ENCODE measurements at places on chromosomes 7 and 10.

DNA sequence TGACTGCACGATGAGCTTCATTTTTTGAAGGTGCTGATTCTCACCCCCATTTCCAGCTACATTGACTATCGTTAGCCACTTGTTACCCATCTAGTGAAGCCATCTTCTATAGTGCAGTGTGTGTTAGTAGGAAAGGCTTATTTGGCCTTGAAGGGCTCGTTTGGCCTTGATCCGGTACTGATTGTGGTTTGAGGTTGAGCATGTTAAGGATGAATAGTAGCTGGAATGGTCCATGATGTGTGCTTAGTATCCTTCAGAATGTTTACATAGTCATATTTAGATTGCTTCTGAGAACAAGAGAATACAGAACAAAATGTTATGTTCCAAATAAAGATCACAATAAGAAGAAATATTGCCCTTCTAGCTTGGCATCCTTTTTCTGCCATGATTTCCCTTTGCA is 591.5 kb downstream of the AUTS2 start:
- no peak for DNase-seq

- DNase-seq = no peak
Observed at GRCh38 chr7:133550145-133550544, 297.3 kb downstream of the EXOC4 start.

- DNase-seq = no peak
Observed at GRCh38 chr7:43700059-43700501, 29.2 kb downstream of the COA1 start.

DNA sequence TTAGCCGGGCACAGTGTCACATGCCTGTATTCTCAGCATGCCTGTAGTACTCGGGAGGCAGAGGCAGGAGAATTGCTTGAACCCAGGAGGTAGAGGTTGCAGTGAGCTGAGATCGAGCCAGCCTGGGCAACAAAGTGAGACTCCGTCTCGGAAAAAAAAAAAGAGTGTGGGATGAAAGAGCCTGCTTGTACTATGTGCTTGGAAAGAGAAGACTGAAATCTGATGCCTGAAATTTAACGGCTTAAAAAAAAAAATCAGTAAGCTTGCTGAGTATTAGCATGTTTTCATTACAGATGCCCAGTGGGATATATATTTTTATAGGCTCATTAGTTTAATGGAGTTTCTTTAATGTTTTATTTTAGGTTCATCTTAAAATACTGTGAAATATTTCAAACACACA is 4.2 kb downstream of the NT5C2 start:
- DNase-seq = no peak
